Neural crest cell (in vitro differentiated cells): ENCODE measurements at places on chromosomes 4 and X. TPM values are rescaled to one million over a fixed set of nuclear protein-coding genes. Genes with fewer than 3 reads are reported as not detected.

The AKAP14 gene
- total RNA-seq = not detected in 2 replicates

The GNRHR gene
- total RNA-seq = not detected in 2 replicates

The LRAT gene
- 0.09 and 0.20 TPM in 2 replicates for total RNA-seq

The MAGEA10 gene
- total RNA-seq = not detected in 2 replicates

The GPM6B gene
- total RNA-seq = 119 and 129 TPM in 2 replicates
